ENCODE measurements at places on chromosomes 3 and 15. TPM values are rescaled to one million over a fixed set of nuclear protein-coding genes. Genes with fewer than 3 reads are reported as not detected.

Gene IL17RE
- not detected for total RNA-seq

Gene KIF7
- 42.1 TPM for total RNA-seq

Gene GOLGA8M
- 1.3 TPM for total RNA-seq

Gene SETD5
- 18.4 TPM for total RNA-seq

Gene PTPN23
- 3.8 TPM for total RNA-seq

Gene MESP2
- total RNA-seq: not detected

Gene KBTBD13
- total RNA-seq: not detected

Gene LTK
- total RNA-seq: not detected

Gene KNG1
- not detected for total RNA-seq

Gene CGNL1
- total RNA-seq: not detected

Gene NAALADL2
- 1.8 TPM for total RNA-seq

Gene B3GNT5
- total RNA-seq: 0.36 TPM

DNA sequence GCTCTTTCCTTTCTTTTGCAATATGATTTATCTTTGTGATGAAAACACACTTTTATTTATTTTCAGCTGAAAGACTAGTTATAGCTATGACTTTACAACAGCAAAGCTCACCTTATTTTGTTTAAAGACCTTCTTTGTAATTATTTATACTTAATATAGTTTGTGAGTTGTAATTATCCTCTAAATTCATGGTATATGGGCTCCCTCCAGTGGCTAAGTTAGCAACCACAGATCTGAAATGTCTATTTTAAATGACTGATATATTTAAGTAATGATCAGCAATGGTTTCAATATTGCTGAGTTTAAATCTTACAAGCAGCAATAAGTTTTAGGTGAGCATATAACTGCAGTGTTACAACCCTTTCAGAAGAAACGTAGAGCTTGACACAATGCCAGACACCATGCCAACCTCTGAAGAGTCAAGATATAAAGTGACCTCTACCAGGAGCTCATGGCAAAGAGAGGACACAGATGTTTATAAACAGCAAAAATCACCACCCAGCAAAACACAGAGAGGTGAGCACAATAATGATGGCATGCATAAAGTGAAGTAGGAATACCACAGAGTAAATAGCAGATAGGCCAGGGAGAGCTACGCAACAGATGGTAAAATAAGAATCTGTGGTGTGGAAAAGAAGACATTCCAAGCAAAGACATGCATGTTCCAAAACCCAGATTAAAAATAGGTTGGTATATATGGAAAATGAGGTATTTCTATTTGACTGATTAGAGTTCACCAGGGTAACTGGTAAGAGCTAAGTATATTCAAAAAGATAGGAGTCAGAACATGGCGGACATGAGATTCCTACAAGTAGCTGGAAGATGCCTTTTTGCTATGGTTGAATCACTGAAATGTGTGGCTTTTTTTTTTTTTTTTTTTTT lies 143.7 kb upstream of the ZNF385D start:
- no peak for DNase-seq

DNA sequence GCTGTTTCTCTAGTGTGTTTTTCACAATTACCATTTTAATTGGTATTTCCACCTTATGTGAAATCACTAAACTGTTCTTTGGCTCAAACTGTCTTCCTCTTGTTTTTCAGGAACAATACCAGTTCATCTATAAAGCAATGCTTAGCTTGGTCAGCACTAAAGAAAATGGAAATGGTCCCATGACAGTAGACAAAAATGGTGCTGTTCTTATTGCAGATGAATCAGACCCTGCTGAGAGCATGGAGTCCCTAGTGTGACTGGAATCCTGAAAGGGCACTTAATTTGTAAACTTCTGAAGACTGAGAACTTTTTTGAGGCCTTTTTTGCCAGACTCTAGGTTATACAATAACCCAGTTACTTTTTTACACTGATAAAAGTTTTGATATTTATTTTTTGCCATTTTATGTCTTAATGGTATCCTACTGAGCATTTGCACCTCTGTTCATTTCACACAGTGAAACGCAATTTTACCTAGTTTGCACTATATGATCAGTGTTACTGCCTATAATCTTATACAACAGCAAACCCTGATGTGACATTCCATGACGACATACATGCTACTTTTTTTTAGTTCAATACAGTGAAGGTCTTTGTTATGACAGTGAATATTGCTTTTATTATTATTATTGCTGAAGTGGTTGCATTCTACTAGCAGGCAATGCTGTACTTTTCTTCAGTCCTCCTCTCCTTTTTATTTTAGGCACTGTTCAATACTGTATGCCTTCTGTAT lies 80.1 kb downstream of the FEZF2 start:
- no peak for DNase-seq

DNA sequence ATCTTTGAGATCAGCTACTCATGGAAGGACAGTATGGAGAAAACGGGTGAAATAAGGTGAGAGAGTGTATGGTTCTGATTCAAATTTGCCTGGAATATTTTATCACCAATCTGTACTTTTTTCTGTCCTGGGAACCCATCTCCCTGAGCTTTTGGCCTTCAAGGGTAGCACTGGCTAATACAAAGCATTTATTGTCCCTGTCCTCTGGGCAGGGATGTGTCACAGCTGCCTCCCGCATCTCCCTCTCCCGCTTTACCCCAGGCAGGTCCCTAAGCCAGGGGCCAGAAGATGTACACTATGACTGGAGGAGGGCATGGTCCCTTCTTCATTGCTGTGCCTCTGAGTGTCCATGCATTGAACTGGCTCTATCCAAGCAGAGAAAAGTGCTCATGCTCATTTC lies 201.7 kb upstream of the CHRNA7 start:
- DNase-seq: no peak

- DNase-seq: peak; percentile 77
Measured at GRCh38 chr3:73255609-73256029, 194.2 kb downstream of the EBLN2 start.

GRCh38 chr3:169148448-169149348 lies 514.8 kb downstream of the MECOM start:
- DNase-seq: no peak

DNA sequence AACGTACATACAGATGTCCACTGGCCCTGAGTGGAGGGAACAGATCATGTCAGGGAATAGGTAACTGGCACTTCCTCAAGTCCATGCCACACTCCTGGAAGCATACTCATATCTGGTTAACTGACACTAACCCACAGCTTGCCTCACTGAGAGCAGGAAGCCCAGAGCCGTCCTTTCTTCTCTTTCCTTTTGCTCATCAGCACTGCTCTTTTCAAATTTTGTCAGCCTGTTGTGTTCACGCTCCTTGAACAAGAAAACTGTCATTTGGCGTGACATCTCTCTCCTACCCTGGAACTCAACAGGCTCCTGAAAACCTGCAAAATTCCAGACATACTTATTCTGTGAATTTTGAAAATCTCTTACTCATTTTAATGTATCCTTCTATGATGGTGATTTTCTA lies 360.2 kb downstream of the MAGI1 start:
- DNase-seq: no peak

DNA sequence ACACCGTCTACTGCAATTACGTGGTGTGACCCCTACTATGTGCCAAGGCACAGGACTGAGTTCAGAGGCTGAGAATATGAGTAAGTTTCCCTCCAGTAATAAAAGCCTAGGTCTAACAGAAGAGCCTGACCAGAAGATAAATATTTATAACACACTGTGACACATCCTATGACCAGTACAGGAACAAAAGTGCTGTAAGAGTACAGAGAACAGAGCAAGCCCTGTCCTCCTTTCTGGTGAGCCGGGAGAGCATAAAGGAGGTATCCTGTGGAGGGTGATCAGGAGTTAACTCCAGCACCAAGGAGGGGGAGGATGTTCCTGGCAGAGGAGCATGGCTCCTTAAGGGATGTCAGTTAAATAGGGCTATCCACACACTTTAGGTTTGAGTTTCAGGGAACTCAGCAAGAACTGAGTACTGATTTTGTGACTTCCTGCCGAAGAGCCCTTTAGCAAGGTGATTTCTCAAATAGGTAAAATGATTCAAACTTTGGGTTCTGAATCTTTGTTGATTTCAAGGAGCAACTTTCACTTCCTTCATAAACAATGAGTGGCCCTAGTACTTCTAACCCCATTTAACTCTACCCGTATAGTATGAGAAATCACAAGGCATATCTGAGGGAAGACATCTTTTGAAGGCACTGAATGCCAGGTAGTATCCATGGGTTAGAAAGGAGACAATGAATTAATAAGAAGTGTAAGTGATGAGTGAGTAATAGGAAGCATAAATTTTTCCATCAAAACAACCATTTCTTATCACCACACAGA lies 198.0 kb downstream of the THRB start:
- peak; percentile 45 for DNase-seq

- DNase-seq: no peak
Measured at GRCh38 chr3:100748220-100748619, 38.9 kb downstream of the TFG start.

GRCh38 chr3:38907426-38907825 lies 91.4 kb upstream of the SCN10A start:
- DNase-seq: no peak

GRCh38 chr3:181687731-181688130 lies 24.0 kb upstream of the SOX2 start:
- DNase-seq: no peak

- no peak for DNase-seq
Measured at GRCh38 chr3:155231792-155232191, 61.7 kb downstream of the STRIT1 start.

DNA sequence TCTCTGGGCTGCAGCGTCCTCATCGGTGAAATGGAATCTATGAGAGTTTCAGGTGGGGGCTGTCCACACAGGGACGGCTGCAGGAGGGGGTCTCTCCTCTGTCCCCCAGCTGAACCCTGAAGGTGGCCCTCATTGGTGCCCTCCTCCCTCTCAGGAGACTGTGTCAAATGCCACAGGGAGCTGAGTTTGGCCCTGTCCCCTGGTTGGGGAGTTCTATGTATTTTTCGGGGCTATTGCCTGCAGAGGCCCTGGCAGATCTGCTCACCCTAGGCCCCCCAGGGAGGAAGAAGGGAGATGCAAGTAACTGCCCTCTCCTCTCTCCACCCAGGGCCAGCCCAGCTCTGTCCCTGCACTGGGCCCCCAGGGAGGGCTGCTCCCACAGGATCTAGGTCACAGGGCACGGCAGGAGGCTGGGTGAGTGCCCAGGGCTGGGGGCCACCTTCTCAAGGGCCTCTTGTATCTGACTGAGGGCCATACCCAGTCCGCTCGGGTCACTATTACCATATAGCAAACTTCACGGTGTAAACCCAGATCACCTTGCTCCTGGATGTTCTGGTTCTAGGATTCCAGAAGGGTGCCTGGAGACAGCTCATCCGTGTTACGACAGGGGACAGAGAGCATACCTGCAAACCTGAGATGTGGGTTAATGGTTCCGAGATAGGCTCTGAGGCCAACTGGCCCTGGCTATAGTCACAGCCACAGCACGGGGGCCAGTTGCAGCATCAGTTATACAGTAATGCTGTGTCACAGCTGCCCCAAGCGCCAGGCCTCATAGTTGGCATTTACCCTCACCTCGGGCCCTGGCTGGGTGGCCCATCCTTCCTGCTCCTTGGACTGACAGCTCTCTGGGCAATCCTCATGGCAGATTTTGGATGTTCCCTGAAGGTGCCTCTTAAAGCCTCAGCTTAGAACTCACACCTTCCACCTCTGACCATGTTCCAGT lies 102.4 kb upstream of the PRR23E start:
- DNase-seq: no peak

- DNase-seq: no peak
Measured at GRCh38 chr3:185726254-185726967, 98.4 kb downstream of the IGF2BP2 start.

DNA sequence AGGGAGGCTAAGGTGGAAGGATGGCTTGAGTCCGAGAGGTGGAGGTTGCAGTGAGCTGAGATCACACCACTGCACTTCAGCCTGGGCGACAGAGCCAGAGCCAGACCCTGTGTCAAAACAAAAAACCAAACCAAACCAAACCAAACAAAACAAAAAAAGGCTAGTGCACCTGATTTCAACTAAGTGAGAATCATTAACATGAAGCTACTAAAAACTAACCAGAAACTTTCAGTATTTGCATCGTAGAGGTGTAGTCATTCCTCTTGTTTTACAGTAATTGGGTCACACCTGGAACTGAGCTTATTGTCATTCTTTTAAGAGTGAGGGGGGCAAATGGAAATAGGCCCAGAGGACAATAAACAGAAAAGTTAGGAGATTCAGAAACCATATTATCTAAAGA lies 58.5 kb downstream of the ST6GAL1 start:
- no peak for DNase-seq

DNA sequence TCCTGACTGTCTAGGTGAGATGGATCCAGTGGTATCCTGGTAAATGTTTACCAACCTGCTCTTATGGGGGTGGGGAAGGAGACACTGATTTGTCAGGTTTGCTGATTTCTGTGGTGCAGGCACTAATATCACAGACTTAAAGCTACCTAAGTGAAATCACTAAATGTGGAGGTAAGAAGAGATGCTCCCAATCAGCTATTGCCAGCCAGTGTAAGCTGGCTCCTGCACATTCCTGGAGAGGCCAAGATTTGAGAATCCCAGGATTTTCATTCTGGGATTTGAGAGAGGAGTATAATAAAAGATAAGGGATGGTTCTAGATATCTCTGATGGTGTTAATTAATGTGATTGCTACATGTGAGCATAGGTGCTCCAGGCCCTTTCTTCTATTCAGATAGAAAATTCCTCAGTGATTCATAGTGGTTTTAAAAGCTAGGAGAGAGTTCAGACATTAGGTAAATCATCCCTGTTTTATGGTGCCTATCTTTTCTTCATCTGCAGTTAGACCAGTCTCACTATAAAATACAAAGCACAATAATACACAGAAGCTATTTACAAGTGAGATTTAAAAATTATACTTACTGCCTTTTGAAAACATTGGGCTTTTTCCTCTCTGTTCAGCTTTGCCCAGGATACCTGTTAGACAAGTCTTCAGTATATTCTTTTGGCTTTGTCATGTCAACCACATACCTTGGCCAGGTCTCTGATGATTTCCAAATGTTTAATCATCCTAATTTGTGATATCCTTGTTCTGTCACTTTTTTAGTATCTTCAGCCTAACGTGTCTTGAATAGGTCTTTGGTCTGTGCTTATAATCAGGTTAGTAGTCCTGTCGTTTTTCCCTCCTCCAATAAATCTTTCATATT lies 90.9 kb downstream of the MBNL1 start:
- DNase-seq: no peak

GRCh38 chr15:69691307-69692015 lies 238.8 kb downstream of the RPLP1 start:
- no peak for DNase-seq

- no peak for DNase-seq
Measured at GRCh38 chr3:51798411-51798963, 19.4 kb upstream of the IQCF6 start.

DNA sequence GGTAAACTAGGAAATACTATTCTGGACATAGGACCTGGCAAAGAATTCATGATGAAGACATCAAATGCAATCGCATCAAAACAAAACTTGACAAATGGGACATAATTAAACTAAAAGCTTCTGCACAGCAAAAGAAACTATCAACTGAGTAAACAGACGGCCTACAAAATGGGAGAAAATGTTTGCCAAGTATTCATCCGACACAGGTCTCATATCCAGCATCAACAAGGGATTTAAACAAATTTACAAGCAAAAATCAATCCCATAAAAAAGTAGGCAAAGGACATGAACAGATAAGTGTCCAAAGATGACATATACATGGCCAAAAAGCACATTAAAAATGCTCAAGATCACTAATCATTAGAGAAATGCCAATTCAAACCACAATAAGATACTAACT lies 1088.9 kb downstream of the NAALADL2 start:
- no peak for DNase-seq

Measured in MG63 (cell line).